OCI-LY7 (cell line): ENCODE measurements at places on chromosomes 6 and 20. TPM values are rescaled to one million over a fixed set of nuclear protein-coding genes. Genes with fewer than 3 reads are reported as not detected.

Gene HLA-DQB2
- total RNA-seq, result 5.1 and 7.2 TPM in 2 replicates

Gene NRM
- total RNA-seq, result 36.7 and 44.0 TPM in 2 replicates

Gene ARMH2
- not detected in 2 replicates for total RNA-seq

Gene TPX2
- total RNA-seq, result 173 and 183 TPM in 2 replicates

Gene SMOC2
- total RNA-seq, result not detected in 2 replicates

Gene FOXC1
- not detected in 2 replicates for total RNA-seq

Gene GSTA2
- not detected in 2 replicates for total RNA-seq

Gene SLC25A27
- total RNA-seq, result 157 and 203 TPM in 2 replicates

Gene BCAS4
- total RNA-seq, result 166 and 173 TPM in 2 replicates

Gene OXT
- not detected in 2 replicates for total RNA-seq

Gene MAP1LC3A
- not detected in 2 replicates for total RNA-seq

Gene HLA-DQB1
- 16.5 and 20.9 TPM in 2 replicates for total RNA-seq

Gene SIM1
- not detected in 2 replicates for total RNA-seq

Gene WDR27
- total RNA-seq, result 107 and 108 TPM in 2 replicates

Gene SLC32A1
- total RNA-seq, result not detected in 2 replicates

Gene ELOVL2
- total RNA-seq, result not detected in 2 replicates

Gene FAM184A
- total RNA-seq, result not detected in 2 replicates

Gene ARMC12
- 4.4 and 4.9 TPM in 2 replicates for total RNA-seq

Gene TUBB2B
- 0.27 and 0.33 TPM in 2 replicates for total RNA-seq

Gene MICA
- 8.3 and 9.9 TPM in 2 replicates for total RNA-seq

Gene ANKRD66
- not detected in 2 replicates for total RNA-seq

Gene MAS1L
- total RNA-seq, result not detected in 2 replicates

Gene ENPP4
- 8.8 and 9.2 TPM in 2 replicates for total RNA-seq
